ENCODE measurements at places on chromosomes 11 and 22.

- DNase-seq: no peak
These were observed 13.4 kb downstream of the ARHGAP8 start for GRCh38 chr22:44765571-44766285.

- no peak for DNase-seq
These were observed 25.8 kb downstream of the LAYN start for GRCh38 chr11:111566324-111566723.

DNA sequence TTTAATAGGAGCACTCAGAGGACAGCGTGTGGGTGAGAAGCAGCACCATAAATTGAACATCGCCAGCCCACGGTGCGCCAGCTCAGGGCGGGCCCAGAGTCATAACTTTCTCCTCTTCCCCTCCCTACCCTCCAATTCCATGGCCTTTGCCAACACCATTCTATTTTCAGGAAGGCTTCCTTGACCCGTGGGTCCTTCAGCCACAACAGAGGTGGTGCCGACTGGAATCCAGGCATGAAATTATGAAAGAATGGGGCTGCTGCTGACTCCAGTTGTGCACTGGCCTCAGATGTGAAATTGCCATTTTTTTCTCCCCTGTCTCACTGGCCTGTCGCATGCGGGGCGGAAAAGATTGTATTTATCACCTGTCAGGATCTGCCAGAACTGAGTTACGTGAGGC, 345.9 kb downstream of the MIAT start:
- no peak for DNase-seq

GRCh38 chr11:124843616-124843910, 21.7 kb upstream of the ROBO3 start:
- no peak for DNase-seq

GRCh38 chr11:46377831-46378230, 3.6 kb upstream of the MDK start:
- DNase-seq: no peak

GRCh38 chr11:8586184-8586583, 7.8 kb downstream of the STK33 start:
- no peak for DNase-seq

- DNase-seq: no peak
These were observed 2.1 kb downstream of the AIP start for GRCh38 chr11:67484847-67485311.

DNA sequence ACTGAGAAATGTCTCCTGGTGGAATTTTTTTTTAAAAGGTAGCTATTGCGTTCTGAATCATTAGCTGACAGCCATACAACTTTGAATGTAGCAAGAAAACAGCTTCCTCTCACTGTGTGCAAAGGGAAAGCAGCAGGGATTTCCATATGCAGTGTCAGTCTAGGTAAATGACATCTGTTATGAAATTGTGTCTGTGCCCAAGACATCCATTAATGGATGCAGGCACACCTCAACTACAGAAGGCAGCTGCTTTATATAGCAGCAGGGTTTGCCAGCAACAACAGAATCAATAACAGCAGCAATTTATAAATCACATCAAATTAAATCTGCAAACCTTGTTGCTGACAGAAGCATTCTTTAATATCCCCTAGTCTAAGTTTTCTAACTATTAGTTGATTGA, 745.3 kb upstream of the RAG2 start:
- no peak for DNase-seq

- no peak for DNase-seq
These were observed 13.6 kb upstream of the SLC25A18 start for GRCh38 chr22:17549655-17550054.

DNA sequence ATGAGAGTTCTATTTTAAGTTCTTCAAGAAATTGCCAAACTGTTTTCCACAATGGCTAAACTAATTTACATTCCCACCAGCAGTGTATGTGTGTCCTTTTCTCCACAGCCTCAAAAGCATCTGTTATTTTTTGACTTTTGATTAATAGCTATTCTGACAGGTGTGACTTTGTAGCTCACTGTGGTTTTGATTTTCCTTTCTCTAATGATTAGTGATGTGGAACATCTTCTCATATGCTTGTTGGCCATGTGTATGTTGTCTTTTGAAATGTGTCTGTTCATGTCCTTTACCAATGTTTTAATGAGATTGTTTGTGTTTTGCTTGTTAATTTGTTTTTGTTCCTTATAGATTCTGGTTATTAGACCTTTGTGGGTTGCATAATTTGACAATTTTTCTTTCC, 18.0 kb upstream of the RAB38 start:
- DNase-seq: no peak

GRCh38 chr11:2891326-2892214, 6.0 kb upstream of the CDKN1C start:
- DNase-seq: no peak

DNA sequence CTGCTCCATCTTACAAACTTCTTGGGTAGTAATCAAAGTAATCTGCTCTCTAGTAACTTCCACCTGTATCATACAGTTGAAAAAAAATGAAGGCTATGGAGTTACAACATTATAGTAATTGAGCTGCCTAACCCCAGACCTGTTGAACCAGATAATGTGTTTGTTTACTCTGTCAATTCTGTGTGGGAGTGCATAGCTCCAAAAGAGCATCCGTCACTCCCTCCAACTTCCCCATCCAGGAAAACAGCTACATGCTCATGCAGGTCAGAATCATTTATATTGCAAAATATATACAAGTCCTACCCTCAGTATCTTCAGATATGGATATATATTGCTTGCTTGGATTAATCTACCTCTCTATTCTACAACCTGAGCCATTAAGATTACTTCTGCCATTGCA, 244.0 kb upstream of the ANO5 start:
- no peak for DNase-seq

GRCh38 chr11:131079036-131079435, 162.8 kb upstream of the SNX19 start:
- DNase-seq: no peak

DNA sequence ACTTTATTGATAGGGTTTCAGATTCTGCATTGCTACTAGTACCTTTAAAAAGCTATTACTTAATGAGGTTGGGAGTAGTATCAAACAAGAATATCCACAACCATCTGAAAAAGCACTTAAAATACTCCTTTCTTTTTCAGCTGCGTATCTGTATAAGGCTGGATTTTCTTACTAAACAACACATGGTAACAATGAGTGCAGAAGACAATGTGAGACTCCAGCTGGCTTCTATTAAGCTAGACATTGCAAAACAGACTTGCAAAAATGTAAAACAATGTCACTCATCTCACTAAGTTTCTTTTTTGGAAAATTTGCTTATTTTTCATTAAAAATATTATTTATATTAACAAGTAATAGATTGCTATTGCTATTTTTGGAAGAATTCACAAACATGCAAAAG, 132.6 kb downstream of the WNT11 start:
- DNase-seq: no peak

GRCh38 chr11:48109046-48109666, 107.5 kb upstream of the OR4B1 start:
- DNase-seq: no peak

DNA sequence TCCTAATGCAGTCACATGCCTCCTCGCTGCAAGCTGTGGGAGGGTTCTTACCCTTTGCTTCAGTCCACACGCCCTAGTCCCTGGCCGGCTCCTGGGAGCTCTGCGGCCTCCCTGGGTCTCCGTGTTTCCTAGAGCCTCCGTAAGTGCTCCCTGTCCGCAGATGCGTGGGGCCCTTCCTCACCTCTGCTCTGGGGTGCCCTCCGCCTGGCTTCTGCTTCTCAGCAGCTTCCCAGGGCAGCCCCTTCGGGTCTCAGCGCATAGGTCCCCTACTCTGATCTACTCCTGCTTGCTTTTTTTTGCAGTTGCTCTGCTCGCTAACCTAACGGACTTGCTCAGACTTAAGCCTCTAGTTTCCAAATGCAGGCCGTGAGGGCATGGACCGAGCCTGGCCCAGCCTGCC, 22.4 kb downstream of the CAPN1 start:
- DNase-seq: no peak

DNA sequence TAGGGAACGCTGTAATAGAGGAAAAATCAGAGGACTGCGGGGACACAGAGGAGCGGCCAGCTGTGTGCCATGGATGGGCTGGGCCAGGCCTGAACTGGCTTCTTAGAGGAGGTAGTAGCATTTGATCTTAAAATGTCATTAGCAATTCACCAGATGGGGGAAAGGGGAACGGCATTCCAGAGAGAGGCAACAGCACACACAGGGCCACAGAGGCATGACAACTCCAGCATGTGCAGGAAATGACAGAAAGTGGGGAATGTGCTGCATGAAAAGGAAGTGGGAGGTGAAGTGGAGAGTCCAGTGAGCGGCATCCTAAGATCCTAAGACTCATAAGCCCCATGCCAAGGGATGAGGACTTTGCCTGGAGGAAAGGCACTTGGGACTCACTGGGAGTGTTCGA, 69.0 kb downstream of the UBASH3B start:
- DNase-seq: no peak

DNA sequence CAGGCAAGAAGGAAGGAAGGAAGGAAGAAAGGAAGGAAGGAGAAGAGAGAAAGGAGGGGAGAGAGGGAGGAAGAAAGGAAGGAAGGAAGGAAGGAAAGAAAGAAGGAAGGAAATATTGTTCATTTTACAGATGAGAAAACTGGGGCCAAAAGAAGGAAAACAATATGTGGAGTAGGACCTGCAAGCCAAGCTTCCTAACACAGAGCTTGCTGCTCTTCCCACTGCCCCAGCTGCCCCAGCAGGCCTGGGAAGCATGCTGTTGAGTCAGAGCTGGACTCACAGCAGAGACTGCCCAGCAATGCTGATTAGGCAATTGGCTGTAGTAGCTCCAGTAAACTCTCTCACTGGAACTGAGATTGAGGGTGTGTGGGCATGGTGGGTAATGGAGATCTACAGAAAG, 42.6 kb upstream of the SMCO4 start:
- DNase-seq: no peak

- no peak for DNase-seq
These were observed 22.6 kb downstream of the MOV10L1 start for GRCh38 chr22:50112151-50113118.

DNA sequence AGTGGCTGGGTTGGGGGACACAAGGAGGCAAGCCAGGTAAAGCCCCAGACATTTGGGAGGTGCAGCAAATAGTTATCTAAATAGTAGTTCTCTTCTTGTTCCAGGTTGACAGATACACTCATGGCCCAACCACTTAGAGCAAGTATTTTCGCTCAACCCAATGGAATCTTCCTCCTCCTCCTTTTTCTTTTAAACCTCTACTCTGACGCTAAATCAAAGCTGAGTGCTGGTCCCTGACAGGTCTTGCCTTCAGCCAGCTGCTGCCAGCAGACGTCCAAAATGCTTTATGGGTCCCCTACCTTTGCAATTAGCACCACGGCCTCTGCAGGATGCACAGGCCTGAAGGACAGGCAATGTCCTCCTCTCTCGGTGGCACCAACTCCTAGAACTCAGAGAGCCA, 558.5 kb downstream of the MIAT start:
- DNase-seq: no peak

DNA sequence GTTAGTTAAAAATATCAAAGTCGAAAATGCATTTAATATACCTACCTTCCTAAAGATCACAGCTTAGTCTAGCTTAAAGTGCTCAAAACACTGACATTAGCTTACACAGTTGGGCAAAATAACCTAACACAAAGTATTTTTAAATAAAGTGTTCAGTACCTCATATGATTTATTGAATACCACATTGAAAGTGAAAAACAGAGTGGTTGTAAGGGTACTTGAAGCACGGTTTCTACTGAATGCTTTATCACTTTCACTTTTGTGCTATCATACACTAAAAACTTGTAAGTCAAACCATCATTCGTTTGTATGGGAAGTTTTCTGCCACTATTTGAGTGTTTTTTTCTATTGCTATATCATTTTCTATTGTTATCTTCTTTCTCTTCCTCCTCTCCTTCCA, 36.6 kb downstream of the ZBTB44 start:
- DNase-seq: no peak

- DNase-seq: no peak
These were observed 126.1 kb downstream of the PGR start for GRCh38 chr11:101003468-101003867.

DNA sequence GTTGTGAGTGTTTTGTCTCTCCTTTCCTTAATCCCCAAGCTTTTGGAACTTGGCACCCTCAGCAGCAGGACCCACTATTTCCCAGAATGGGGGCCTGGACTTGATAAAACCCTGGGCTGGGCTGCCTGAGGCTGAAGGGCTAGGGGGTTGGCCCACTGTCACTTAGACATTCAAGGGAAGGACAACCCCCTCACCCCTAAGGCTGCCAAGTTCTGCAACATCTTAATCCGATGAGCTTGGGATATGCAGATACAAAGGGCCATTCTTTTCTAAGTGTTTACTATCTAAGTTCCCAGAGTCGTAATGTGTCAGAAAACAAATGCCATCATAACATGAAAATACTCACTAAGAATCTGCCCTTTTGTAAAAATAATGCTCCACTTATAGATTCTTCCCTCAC, 42.9 kb downstream of the IRAG1 start:
- no peak for DNase-seq

GRCh38 chr11:116610190-116610589, 162.6 kb downstream of the BUD13 start:
- DNase-seq: no peak

DNA sequence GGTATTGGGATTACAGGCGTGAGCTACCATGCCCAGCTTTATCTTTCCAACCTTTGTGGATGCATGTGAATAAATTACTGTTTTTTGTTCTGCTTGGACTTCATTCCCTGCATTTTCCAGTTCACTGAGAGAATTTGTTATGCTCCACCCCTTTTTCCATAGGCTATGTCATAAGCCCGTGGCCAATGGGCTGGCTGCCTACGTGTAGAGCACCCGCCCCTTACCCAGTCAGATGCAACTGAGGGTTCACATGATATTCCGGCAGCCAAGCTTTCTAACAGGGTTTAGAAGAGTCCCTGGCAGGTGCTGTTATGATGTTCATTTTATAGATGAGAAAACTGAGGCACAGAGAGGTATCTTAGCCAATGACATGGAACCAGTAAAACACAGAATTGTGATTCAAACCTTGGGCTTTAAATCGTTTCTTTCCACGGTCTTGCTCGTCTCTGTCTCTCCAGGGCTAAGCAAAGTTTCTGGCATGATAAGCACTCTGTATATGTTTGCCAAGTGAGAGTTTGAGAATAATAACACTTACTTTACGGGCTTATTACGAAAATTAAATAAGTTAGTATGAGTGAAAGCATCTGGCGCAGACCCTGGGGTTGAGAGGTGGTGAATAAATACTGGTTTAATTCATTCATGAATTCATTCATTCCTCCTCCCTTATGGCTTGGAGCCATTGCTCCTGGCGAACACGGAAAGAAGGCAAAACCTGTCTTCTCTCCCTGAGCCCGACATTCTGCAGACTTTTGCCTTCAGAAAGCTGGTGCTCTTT, 42.4 kb upstream of the RASD2 start:
- no peak for DNase-seq

GRCh38 chr11:130423541-130424142, 4.8 kb downstream of the ADAMTS8 start:
- no peak for DNase-seq

- no peak for DNase-seq
These were observed 5.4 kb downstream of the DAGLA start for GRCh38 chr11:61685617-61685967.

DNA sequence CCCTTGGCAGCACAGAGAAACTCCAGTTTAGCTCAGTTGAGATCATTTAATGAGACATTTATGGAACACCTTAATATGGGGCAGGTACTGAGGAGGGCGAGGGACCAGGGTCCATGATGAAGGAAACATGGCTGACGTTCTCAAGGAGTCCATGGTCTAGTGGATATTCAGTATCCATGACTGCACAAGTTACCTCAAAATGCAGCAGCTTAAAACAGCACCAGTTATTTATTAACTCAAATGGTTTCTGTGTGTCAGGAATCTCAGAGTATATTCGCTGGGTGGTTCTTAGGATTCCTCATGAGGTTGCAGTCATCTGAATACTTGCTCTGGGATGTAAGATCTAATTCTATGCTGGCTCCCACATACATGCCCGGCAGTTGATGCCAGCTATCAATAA, 346.8 kb downstream of the LARGE1 start:
- no peak for DNase-seq

GRCh38 chr11:22084564-22084963, 108.3 kb upstream of the ANO5 start:
- DNase-seq: no peak
